ENCODE measurements at places on chromosomes 7 and 10.

GRCh38 chr7:2022021-2022409, 210.7 kb downstream of the MAD1L1 start:
- no peak for DNase-seq

GRCh38 chr10:2120746-2121145, 383.4 kb upstream of the ADARB2 start:
- no peak for DNase-seq

DNA sequence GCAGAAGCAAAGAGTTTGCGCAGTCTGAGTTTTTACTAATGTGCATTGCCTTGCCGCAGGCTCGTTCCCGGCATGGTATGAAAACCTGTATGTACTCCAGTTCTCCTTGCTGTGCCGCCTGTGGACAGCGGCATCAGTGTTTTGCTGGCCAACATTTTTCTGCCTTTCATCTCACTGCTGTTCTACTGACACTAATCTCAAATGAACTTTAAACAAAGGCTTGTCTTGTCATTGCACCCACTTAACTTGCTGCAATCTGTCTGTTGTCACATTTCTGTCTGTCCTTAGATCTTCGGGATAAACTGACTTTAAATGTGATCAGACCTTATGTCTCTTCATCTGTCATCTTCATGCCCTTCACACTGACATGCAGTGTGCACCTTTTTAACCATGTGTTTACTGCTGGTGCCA, 71.7 kb upstream of the ZNRF2 start:
- DNase-seq, result no peak

DNA sequence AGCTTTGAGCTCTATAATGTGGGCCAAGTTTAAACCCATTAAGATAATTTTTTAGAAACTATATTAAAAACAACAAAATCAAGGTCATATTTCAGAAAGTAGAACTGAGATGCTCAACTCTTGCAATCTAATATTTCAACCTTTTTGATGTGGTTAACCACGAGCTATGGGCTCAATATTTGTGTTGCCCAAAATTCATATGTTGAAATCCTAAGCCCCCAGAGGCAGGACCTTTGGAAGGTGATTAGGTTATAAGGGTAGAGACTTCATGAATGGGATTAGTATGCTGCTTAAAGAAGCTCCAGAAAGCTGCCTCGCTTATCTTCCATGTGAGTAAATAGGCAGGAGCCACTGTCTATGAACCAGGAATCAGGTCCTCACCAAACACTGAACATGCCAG, 284.4 kb downstream of the CRPPA start:
- DNase-seq, result no peak

DNA sequence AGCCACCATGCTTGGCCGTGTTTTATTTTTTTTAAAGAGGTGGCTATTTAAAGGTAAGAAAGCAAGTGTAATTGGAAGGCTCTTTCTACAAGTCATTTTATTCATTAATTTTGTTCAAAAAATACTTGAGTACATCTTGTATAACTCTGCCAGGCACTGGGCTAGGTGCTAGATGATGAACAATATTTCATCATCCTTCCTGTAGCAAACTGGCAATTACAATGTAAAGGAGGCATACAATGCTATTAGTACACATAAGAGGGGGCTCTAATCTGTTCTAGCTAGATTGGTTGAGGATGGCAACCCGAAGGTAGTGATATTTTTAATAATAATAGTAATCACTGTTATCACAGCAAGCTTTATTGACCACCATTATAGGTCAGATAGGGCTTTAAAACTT, 215.5 kb upstream of the KLF14 start:
- DNase-seq, result no peak

DNA sequence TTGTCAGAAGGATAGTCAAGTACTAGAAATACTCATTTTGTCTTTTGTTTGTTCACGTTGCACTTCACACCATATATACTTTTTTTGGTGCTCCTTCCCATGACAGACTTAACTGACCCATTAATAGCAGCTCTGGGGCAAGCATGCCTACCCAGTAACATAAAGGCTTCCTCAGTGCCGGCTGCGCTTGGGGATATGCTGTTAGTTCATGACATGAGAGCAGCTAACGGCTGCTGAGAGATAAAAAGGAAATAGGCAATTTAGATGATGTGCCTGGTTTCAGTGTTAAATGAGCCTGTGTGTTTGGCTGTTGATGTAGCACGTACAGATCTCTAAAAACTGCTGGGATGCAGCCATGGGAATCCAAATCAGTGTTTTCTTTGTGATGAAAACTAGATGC, 86.4 kb downstream of the TAX1BP1 start:
- DNase-seq, result no peak

GRCh38 chr7:76333511-76334101, 25.2 kb downstream of the YWHAG start:
- no peak for DNase-seq

- DNase-seq, result no peak
Observed at GRCh38 chr10:7493996-7494395, 83.2 kb upstream of the SFMBT2 start.

DNA sequence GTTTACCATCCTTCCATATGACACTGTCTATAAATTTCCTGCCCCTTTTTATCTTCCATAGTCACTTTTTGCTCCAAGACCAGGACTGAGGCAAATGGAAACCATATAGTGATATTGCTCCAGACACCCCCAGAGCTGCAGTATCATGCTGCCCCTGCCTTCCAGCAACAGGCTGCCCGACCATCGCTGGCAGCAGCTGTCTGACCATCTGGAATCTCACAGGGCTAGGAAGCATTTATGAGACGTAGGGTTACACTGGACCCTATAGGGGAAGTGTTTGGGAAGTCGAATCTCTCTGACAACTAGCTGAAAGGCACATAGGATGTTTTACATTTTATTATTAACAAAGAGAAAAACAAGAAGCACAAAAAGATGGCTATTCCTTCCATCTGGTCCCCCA, 19.4 kb downstream of the ENO4 start:
- DNase-seq, result no peak

GRCh38 chr7:40659231-40659630, 524.4 kb downstream of the SUGCT start:
- no peak for DNase-seq

DNA sequence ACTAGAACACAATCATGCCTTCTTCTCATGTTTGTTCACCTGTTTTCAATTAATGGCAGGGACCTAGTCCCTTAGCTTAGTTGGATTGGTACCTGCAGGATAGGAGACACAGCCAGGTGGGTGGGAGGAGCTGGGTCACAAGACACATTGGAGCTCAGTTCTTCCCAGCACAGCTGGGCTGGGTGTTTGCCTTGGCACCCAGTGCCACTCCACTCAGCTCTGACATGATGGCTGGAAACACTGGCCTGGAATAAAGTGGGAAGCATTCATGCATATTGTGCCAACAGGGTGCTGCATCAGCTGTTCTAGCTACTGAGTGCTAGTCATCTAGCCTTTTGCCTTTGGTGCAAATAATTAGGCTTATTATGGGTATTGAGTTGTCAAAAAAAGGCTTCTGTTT, 226.1 kb downstream of the PTEN start:
- no peak for DNase-seq

- no peak for DNase-seq
Observed at GRCh38 chr10:31908157-31908556, 20.5 kb downstream of the ARHGAP12 start.

DNA sequence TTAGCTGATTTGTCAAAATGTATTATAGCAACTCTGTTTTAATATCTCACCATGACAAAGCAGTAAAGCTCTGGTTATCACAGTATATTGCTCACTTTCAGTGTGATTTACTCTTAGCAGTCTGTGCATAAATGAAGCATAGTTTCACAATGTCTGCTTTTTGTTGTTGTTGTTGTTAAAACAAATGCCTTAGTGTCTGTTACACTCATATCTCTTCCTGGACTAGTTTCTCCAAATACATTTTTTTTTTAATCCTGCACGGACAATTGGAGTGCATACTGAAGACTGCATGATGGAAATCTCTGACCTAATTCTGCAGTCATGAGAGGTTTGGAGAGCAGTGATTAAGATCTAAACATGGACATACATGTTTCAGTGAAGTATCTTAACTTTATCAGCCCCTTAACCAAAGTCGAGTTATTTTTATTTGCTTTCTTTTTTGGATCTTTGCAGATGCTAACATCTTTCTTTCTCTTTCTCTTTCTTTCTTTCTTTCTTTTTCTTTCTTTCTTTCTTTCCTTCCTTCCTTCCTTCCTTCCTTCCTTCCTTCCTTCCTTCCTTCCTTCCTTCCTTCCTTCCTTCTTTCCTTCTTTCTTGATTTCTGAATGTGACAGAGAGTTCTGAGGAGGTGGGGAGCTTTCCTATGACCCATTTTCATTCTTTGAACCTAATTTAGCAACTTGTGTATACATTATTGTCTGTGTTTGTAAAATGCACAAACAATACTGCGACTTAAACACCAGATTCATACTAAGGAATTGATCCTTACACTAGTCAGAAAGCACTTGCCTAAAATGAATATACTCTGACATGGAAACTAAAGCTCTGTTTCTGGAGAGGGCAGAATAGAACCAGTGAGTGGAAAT, 161.5 kb upstream of the AGR3 start:
- DNase-seq, result no peak

DNA sequence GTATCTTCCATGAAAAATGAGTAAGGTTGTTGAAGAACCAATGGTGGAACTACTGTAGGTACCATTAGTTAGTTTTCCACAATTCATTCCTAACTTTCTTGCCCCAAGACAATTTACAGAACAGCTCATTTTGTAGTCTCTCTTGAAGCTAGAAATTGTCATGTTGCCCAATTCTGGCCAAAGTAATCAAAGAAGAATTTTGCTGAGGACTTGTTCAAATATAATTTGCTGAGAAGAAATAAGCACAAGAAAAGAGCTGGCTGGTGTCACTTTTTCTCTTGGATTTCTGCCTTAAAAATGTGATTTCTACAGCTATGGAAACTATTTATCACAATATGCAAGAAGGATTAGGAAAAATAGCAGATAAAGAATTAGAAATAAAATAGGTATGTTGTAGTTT, 199.2 kb upstream of the SEMA3A start:
- DNase-seq, result no peak

DNA sequence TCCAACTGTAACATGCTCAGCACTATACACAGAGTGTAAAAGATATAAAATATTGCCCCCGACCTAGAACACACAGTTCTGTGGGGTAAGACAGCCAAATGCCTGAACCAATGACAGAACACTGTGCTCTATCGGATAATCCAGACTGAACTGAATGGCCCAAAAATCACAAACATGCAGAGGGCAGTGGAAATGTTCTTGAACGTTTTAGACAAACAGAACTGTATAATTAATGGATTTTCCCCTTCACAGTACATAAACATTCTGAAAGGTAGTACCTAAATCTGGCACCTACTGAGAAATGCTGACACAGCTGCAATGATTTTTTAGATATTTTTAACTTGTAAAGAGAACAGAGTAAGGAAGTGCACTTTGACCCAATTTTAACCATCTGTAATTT, 33.4 kb downstream of the PARD3 start:
- no peak for DNase-seq

DNA sequence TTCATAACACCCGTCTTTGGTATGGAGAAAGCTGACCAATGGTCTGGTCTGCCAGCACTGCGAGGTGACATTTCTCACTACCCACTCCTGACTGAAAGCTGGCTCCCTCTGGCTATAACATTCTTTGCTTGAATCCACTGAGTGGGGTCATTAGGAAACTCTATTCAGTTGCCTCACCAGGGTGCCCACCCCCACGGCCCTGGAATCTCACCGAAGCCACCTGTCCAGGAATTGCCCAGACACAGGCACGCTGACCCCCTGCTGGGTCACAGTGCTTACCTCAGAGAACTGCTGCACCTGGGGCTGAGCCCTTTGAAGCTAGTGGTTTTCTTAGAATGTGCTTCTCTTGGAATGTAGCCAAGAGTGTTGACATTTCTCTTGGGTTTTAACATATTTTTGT, 28.6 kb downstream of the HECW1 start:
- DNase-seq, result no peak

- DNase-seq, result no peak
Observed at GRCh38 chr10:110873951-110874350, 2.2 kb downstream of the PDCD4 start.

GRCh38 chr10:93856349-93857145, 37.2 kb upstream of the SLC35G1 start:
- no peak for DNase-seq

DNA sequence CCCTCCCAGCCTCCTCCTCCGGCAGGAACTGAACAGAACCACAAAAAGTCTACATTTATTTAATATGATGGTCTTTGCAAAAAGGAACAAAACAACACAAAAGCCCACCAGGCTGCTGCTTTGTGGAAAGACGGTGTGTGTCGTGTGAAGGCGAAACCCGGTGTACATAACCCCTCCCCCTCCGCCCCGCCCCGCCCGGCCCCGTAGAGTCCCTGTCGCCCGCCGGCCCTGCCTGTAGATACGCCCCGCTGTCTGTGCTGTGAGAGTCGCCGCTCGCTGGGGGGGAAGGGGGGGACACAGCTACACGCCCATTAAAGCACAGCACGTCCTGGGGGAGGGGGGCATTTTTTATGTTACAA, 83.3 kb downstream of the PAX2 start:
- no peak for DNase-seq

DNA sequence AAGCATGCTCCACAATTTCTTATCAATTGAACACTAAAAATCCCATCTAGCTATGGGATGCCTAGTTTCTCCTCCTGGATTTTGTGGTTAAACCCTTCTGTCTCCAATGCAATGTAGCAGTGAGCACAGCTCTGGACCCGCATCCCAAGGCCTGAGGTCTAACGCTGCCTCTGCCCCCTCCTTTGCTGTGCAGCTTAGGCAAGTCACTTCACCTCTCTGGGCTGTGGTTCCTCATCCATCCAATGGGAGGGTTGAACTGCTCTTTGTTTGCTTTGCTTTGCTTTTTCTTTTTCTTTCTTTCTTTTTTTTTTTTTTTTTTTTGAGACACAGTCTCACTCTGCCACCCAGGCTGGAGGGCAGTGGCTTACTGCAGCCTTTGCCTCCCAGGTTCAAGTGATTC, 69.2 kb downstream of the PARP12 start:
- DNase-seq, result no peak

- no peak for DNase-seq
Observed at GRCh38 chr10:132946-133898, 2.0 kb upstream of the ZMYND11 start.

- no peak for DNase-seq
Observed at GRCh38 chr10:129494740-129495139, 27.7 kb downstream of the MGMT start.

- no peak for DNase-seq
Observed at GRCh38 chr10:53852450-53853175, 948.4 kb downstream of the PCDH15 start.

DNA sequence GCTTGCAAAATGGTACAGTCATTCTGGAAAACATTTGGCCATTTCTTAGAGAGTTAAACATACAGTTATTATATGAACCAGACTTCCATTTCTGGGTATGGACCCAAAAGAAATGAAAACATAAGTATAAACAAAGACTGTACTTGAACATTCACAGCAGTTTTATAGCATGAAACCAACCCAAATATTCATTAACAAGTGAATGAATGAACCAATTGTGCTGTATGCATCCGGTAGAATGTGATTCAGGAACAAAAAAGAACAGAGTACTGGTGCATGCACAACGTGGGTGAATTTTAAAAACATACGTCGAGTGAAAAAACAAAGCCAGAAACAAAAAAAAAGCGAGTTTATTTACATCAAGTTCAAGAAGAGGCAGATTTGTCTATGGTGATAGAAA, 1085.8 kb upstream of the AUTS2 start:
- no peak for DNase-seq

- no peak for DNase-seq
Observed at GRCh38 chr7:8236780-8237407, 25.1 kb downstream of the ICA1 start.

- no peak for DNase-seq
Observed at GRCh38 chr10:68727146-68727545, 6.1 kb downstream of the CCAR1 start.

- no peak for DNase-seq
Observed at GRCh38 chr10:10917031-10917430, 100.6 kb upstream of the CELF2 start.

All from activated T-helper 1 cell treated with anti-CD3 and anti-CD28 coated beads, Interleukin-2, amount 50 U/mL, for 16 hours (primary cell).